ENCODE measurements at places on chromosomes 5 and 9.

GRCh38 chr5:151148583-151148982, 9.0 kb downstream of the ANXA6 start:
- no peak for DNase-seq

DNA sequence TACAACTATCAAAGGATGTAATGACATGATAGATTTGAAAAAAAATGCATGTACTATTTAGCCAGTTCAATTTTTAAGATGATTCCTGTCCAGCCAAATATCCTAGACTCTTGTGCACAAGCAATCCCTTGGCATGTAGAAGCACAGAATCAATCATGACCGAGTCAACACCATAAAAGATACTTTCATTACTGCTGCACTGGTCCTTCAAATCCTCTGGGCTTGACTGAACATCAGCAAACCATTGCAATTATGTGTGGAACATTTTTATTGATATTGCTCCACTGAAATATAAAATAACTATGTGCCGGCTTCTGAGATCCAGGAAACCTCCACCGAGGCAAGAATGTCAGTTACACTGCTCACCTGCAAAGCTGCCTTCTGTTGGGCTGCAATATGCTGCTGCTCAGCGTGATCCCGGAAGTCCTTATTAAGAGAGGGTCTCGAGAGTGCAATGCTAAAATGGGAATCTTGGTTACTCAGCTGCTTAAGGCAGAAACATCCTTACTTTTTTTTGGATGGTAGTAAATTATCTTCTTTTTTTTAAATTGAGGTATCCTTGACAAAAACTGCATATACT, 28.7 kb downstream of the INIP start:
- no peak for DNase-seq

DNA sequence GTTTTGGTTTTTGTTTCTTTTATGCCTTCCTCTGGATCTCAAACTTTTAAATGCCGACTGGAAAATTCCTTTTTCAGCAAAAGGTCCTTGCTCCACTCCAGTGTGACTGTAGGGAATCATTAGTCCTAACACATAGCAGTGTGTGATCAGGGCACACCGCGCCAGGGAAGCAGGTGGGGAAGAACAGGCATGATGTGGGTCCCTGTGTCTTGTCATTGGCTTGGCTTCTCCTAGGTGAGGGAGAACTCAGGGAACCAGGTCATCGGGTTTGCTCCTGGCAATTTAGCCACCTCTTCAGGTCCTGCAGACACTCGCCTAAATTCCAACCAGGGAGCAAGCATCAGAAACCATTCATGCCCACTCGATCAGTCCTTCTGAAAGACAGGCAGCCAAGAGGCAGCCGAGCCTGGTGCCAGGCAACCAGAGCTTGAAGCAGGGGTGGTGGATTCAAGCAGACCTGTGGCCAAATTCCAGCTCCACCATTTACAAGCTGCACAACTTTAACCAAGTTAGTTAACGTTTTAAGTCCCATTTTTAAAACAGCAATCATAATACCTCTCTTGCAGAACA, 514.2 kb downstream of the BNC2 start:
- DNase-seq: no peak

GRCh38 chr9:17928228-17928627, 349.4 kb downstream of the SH3GL2 start:
- no peak for DNase-seq

DNA sequence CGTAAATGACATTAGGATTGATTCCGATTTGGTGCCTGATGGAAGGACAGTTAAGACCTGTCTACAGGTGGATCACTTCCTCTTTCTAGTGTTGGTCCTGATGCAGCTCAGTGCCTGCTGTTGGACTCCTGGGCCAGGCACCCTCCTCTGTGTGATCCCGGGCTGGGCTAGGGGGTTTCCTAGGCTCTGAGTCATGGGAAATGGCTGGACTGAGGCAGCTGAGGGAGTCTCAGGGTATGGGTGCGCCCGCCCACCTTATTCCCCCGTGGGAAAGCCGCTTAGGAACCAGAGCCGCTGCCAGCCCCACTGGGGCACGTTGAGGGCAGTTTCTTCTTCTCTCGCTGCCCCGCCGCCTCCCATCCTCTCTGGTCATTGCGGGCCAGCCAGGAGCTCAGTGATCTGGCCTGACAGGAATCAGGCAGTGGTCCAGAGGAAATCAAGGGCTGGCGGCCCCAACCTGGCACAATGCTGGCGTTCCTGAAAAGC, 12.9 kb downstream of the TCF7 start:
- no peak for DNase-seq

DNA sequence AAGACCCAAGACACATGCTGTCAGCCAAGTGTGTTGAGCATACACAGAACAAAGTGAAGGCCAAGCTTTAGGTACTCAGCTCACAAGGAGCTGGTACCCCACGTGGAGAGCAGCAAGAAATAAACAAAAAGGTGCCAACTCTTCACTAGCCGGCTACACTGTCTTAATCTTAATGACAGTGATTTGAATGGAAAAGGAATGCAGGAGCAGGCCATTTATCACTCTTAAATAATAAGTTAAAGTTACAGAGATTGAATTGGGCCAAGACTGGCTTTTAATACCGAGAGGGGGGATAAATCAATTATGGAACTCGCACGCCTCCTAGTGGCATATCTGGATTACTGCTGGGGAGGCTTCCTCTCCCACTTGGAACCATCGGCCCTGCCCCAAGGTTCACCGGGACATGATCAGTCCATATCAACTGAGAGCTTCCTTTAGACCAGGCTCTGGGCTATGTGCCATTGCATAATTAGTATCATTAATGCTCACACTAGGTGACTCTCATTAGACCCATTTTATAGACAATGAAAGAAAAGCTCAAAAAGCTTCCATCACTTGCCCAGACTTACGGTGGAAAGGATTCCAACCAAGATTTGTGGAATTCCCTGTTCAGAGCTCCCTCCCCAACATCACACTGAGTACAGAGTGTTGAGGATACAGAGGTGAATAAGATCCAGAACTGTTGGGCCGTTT, 94.0 kb downstream of the ACTL7B start:
- peak; percentile 94 for DNase-seq

- no peak for DNase-seq
Observed at GRCh38 chr5:140967226-140967893, 1.1 kb downstream of the PCDHAC2 start.

- no peak for DNase-seq
Observed at GRCh38 chr9:83987402-83987791, 6.8 kb downstream of the RMI1 start.

GRCh38 chr9:26321935-26322334, 570.7 kb downstream of the CAAP1 start:
- no peak for DNase-seq

- DNase-seq: peak; percentile 55
Observed at GRCh38 chr5:179699616-179700237, 960 bp downstream of the CANX start.

DNA sequence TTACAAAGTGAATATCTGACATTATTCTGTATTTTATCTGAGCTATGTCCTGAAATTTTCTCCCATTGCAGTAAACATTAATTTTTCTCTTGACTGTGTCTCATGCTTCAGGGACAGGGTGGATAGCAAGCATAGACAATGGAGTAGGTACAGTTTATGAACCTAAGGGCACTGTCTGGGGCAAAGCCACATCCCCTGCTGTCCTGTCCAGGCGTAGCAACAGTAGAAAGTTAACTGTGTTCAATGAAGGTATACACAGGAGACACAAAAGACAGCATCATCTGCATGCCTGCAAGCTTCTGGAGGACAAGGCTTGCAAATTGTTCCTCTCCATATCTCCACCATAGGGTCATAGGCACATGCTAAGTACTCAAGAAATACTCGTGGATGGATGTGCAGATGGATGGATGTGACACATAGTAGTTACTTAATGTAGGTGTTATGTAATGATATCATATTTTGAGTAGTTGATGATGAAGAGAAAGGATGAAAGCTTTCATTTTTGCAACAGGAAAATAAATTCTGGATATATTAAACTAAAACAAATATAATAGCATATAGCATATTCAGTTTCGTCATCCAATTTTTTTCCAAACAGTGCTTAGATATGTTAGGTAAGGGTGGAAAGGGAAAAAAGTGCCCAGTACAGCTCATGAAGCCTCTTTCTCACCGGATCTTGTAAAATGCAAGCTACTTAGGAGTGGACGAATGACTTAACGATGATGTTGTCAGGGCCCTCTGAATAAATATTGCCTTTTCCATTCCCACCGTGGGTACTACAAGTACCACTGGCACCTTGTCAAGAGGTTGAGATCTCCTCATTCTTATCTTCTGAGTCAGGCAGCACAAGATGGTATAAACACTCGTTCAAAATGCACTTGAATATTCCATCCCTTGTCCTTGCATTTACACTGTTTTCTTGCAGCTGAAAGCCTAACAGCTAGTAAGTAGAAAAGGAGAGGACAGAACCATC, 19.9 kb upstream of the ZSWIM6 start:
- peak; percentile 78 for DNase-seq

GRCh38 chr9:89815903-89816573, 211.2 kb downstream of the GADD45G start:
- no peak for DNase-seq

DNA sequence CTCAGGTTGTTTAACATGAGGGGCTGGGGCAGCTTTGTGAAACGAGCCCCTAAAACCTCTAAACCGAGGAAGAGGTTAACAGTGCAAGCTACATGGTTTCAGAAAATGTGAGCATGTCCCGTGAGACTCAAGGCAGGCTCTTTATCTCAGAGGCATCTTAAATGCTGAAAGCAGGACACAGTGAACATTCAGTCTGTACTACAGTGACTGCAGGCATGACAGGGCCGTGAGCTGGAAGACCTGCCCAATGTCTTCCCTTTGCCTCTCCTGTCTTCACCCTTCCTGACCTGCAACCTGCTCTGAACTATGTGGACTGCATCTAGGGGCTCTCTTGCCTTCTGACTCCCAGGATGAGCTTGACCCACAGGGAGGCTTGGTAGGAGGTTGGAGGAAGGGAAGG, 58.3 kb downstream of the PRLR start:
- no peak for DNase-seq

- DNase-seq: no peak
Observed at GRCh38 chr5:160667160-160667559, 184.9 kb downstream of the ATP10B start.

DNA sequence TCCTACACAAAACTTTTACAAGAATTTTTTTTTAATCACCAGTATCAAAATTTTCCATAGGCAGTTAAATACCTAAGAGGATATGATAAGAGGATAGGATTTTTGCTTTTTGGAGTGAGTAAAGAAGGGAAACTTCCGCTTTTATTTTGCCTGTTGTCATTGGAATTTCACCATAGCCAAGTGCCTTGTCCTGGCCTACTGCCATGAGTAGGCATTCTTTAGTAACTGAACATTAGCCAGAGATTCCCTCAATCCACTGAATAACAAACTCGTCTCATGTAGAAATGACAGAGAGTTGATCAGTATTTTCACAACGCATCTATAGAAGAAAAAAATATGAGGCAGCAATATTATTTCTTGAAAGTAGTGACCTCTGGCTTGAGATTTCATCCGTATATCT, 289.6 kb upstream of the ADAMTSL1 start:
- no peak for DNase-seq

DNA sequence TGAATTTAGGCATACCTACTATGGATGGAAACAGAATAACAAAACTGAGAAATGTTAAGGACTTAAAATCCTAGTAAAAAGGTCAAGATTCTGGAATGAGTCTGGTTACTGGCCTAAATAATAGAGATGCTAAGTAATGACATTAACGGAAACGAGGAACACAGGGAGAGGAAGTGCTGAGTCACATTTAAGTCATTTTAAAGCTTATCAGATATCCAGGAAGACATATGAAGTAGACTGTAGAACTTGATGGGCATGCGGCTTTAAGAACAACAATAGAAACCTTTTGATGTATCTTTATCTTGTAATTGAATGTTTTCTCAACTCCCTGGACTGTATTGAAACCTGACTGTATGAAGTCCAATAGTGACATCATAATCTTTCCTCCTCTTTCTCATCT, 1251.4 kb upstream of the CDH6 start:
- DNase-seq: no peak

- DNase-seq: no peak
Observed at GRCh38 chr5:14439087-14439871, 142.3 kb upstream of the OTULINL start.

DNA sequence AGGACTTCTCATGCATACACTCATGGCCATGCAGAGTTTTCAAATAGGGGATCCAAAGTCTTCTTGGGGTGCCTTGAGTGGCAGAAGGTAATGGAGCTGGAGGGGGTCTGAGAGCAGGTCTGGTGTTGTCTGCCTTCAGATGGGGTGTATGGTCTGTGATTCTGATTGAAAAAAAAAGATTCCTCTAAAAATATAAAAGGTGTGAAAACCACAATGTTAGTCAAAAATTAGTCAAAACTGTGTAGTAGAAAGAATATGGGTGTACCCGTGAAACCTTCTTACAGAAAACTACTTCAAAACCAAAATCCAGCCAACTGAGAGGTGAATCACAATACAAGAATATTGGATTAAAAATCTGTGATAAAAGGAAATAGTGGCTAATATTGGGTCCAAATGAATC, 20.1 kb downstream of the DOCK2 start:
- DNase-seq: no peak

GRCh38 chr5:94498199-94498598, 120.2 kb downstream of the KIAA0825 start:
- no peak for DNase-seq

GRCh38 chr9:123851851-123852250, 78.1 kb downstream of the DENND1A start:
- DNase-seq: no peak

DNA sequence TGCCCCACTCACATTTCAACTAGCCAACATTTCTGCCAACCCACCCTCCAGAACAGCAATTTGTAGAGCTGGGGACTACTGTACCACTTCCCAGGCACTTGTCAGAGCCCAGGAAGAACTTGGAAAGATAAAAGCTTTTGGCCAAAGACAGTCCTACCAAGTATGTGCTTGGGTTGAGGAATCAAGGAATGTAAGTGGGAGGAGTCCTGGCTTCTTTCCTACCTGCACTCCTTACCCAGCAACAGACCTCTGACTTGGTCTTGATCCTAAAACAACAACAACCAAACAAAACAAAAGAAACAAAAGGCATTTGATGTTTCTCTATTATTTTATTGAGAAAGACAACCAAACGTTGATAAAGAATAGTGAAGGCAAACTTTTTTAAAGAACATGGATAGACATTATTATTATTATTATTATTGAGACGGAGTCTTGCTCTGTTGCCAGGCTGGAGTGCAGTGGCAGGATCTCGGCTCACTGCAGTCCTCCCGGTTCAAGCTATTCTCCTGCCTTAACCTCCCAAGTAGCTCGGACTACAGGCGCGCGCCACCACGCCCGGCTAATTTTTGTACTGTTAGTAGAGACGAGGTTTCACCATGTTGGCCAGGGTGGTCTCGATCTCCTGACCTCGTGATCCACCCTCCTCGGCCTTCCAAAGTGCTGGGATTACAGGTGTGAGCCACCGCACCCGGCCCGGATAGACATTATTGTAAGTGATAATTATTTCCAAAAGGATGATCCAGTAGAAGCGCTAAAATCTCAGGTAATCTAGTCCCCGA, 33.5 kb downstream of the ANXA2R start:
- no peak for DNase-seq

GRCh38 chr5:112005623-112005930, 248.6 kb upstream of the NREP start:
- no peak for DNase-seq

All from RWPE1 (cell line).